Hippocampal formation (tissue), 2 donors: ENCODE measurements at places on chromosomes 1 and 21.

DNA sequence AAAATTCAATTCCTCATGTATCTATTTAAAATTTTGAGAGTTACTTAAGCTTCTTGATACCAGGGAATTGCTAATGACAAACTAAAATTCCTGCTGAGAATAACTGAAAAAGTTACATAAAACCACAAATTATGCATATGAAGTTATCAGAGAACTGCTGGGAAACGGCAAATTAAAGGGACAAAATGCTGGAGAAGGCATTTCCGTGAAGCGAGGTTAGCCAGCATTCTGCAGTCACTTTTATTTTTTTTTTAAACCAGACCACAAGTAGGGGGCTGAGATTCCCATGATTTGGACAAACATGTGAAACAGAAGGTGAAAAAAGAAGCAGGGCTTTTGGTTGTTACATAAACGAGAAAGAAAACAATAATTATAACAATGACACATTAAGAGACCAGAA is 737.6 kb upstream of the CHRM3 start:
- DNase-seq, result no peak

- DNase-seq, result no peak
Measured at GRCh38 chr1:165152727-165153126, 203.8 kb downstream of the LMX1A start.

DNA sequence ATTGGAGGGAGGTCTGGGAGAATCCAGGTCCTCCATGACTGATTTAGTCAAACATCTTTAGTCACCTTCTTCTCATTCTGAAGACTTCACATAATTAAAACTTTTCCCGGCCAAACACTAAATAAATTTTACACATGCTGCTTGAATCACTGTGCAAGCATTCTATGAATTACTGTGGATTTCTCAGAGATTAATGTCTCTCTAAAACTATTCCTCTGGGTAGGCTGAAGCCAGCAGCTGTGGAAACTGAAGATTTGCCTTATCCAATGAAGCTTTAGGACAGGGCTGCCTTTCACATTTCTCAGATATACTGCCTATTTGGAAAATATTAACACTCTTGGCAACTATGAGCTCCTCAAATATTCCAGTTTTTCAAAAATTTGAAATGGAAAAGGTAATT is 61.7 kb downstream of the JMJD4 start:
- no peak for DNase-seq

DNA sequence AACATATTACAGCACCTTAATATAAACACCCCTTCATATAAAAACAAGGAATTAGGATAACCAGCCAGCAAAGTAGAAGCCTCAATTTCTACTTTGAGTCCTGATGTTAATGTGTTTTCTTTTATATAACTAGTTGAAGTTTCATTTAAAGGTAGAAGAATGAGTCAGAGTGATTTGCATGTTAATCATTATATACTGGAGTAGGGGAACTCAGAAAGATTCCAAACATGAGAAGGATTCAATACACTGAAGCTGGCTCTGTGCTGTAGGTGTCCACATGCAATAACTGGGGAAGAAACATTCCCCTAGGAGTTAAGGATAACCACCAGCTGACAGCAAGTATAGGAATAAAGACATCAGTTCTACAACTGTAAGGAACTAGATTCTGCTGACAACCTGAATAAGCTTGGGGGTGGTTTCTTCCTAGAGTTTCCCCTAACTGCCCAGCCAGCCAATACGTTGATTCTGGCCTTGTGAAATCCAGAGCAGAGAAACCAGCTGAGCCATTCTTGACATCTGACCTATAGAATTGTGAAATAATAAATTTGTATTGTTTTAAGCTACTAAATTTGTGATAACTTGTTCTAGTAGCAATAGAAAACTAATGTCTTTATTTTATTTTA is 33.4 kb upstream of the RNPC3 start:
- DNase-seq, result no peak

GRCh38 chr1:55517036-55517435 is 301.9 kb upstream of the USP24 start:
- DNase-seq, result no peak

- no peak for DNase-seq
Measured at GRCh38 chr1:225481738-225482137, 53.9 kb upstream of the LBR start.
